ENCODE measurements at places on chromosomes 13 and 19.
A peak's percentile ranks its signal among the peaks of the same experiment; 100 is the strongest.

DNA sequence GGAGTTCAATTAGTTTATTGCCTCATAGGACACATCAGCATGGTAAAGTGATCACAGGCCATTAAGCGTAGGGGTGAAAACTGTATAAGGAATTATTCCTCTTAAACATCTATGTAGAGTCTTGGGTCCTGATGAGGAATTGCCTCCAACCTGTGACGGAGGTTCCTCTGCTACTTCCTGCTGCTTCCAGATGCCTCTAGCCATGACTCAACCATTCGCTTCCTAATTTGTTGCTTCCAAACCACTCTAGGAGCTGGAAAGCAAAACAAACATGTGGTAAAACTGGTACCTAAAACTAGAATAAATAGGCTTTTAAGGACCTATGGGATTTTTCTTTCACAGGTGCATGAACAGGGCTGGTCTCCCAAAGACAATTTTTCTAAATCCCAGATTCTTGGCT, 253.8 kb downstream of the KLF12 start:
- no peak for DNase-seq

- peak; percentile 50 for DNase-seq
These were observed 10.9 kb upstream of the TLE5 start for GRCh38 chr19:3073159-3073563.

GRCh38 chr13:71015021-71015420, 852.0 kb downstream of the DACH1 start:
- DNase-seq: no peak

- no peak for DNase-seq
These were observed 42.3 kb downstream of the LRCH1 start for GRCh38 chr13:46595136-46595884.

DNA sequence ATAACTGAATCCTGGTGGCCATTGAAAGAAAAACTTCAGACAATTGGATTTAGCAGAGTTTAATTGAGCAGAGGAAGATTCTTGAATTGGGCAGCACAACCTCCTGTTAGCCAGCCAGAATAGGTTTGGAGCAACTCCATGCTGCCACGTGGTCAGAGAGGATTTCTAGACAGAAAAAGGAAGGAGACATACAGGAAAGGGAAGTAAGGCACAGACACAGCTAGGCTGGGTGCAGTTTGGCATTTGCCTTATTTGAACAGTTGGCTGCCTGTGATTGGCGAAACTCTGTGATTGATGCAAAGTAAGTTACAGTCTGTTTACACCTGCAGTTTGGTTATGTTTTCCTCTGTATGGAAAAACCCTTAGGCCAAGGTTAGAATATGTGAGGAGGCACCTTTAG, 85.8 kb upstream of the SPATA13 start:
- no peak for DNase-seq

GRCh38 chr13:23203516-23203915, 22.7 kb downstream of the SGCG start:
- no peak for DNase-seq

GRCh38 chr19:17540174-17540573, 15.3 kb upstream of the COLGALT1 start:
- DNase-seq: no peak

All from NCI-H345 (cell line).